ENCODE measurements at places on chromosomes 7 and 10.
A peak's percentile ranks its signal among the peaks of the same experiment; 100 is the strongest.

DNA sequence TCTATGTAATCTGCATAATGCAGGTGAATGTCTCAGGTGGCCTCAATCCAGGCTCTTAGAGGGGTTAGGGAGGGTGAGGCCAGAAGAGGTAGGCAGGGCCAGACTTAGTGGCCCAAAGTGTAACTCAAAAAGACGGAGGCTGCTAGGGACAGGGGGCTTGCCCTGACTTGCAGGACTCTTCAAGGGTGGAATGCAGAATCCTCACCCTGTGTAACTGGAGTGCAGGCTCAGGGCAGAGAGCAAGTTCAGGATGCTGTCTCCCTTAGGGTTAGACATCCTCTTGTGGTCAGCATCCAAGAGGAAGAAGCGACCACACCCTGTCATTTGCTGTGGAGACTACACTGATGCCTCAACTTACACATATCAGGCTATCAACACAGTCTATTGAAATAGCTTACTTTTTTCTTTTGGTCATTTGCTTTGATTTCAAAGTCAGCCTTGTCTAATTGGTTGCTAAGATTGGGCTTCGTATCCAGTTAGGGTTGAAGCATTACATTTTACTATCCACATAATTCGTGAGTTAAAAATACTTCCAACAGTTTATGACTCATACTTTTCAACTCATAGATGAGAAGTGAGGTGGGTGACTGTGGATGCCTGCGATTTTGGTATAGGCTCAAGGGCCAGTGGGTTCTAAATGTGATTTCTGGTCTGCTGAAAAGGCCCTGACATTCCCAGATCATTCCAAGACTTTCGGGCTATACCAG, 563.6 kb downstream of the SUGCT start:
- DNase-seq, result no peak

- no peak for DNase-seq
Observed at GRCh38 chr7:155477476-155477875, 19.5 kb downstream of the EN2 start.

- no peak for DNase-seq
Observed at GRCh38 chr10:10946801-10947200, 70.9 kb upstream of the CELF2 start.

DNA sequence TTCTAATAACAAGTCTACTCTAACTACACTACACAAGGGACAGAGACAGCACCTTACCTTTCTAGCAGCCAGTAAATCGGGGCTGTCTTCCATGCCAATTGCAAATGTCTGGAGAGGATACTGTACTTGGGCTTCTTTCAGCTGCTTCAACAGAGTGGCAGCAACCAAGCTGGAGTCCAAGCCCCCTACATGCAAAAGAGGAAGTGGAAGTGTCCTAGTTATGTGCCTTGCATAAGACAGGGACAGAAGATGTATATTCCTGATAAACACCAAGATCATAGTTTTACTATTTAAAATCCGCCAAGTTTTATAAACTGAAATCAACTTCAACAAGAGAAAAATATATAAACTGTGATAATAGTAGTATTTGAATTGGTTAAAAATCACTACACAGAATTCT, 14.0 kb downstream of the ASNS start:
- no peak for DNase-seq

GRCh38 chr7:149625340-149625946, 127.8 kb upstream of the ZNF746 start:
- DNase-seq, result peak; percentile 24

DNA sequence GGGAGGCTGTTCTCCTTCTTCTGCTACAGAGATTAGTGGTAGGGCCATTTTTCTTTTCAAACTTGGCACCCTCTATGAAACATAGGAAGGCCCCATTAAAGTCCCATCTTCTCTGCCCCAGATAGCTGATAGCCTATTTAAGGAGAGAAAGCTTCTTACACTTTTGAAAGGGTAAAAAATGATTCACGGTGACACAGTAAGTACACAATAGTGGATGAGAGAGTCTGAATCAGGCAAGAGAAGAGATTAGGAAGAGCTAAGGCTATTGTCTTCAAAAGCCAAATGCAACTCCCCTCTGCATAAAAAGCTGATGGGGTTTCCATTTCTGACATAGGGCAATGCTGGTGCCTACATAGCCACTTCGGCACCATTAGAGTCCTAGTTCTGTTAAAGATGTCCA, 3.6 kb downstream of the INA start:
- no peak for DNase-seq

GRCh38 chr7:151498495-151498894, 21.2 kb downstream of the RHEB start:
- no peak for DNase-seq

GRCh38 chr7:158018971-158019645, 568.5 kb downstream of the PTPRN2 start:
- no peak for DNase-seq

DNA sequence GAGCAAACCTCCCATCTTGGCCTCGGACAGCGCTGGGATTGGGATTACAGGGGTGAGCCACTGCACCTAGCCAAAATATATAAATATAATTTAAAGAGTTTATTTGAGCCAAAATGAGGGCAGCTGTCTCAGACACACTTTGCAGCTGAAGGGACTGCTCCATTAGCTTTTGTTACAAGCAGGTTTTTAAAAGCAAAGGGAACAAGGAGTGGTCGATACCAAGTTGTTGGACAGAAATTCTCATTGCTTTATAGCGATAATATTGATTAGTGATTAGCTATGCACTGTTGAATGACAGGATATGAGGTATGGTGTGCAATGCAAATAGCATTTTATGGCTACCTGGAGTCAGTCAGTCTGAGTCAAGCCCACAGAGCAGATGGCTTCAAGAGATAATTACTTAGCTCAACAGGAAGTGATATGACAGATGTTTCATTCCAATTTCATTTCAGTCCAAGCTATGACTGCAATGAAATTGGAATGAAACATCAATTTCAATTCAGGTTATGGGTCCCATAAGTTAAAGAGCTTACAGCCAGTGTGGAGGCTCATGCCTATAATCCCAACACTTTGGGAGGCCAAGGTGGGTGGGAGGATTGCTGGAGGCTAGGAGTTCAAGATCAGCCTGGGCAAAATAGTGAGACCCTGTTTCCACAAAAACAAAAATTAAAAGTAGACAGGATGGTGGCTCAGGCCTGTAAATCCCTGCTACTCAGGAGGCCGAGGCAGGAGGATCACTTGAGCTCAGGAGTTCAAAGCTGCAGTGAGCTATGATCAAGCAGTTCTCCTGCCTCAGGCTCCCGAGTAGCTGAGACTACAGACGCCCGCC, 23.1 kb downstream of the TYW1 start:
- DNase-seq, result no peak

GRCh38 chr7:15168489-15168888, 265.9 kb upstream of the DGKB start:
- no peak for DNase-seq

DNA sequence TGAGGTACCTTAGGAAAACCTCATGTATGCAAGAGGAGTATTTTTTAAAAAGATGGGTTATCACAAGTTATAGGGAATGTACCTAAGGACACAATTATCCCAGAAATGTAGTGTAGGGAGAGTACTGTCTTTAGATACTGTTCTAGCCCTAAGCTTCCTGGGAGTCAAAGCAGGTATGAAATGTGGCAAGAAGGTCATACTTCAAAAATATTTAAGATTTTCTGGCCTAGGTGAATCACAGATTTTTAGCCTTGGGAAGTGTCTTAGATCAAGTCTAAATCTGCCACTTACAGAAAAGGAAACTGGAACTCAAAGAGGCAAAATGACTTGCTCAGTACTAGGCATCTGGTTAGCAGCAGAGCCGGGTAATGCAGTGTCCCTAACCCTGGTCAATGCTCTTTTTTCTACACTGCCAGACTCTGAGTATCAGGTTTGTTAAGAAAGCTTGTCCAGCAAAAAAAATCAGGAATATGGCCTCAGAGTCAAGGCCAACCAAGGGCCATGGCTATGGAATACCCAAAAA, 13.9 kb downstream of the PIK3AP1 start:
- DNase-seq, result no peak

DNA sequence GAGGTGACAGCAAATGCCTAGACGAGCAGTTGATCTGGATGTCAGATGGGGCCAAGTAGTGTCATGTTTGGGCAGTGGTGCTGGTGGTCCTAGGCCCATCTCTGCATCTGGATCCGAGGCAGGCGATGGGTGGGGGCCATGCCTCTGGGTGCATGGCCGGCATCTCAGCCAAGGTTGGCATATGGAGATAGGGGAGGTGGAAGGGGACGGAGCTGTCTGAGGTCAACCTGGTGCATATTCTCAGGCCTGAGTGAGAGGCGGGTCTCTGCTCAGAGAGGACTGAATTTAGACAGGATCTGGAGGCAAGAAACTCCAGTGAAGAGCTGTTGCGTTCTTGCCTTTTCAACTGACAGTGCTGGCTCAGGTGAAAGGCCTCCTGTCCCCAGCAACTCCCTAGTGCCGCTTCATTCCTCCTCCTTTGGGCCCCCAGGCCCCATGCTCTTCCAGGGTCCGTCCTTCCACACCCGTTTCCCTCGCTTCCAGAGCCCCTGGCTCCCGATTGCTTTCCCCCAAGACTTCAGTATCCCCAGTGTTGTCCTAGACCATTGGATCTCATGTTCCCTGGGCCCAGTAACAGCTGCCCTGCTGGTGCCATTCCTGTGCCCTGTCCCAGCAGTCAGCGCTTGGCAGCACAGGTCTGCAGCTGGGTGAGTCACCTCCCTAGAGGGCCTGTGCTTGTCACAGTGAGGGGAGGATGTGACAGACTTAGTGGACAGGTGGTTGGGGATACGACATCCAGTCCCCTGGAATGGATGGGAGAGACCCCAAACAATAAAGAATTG, 32.6 kb downstream of the GBX1 start:
- DNase-seq, result no peak

DNA sequence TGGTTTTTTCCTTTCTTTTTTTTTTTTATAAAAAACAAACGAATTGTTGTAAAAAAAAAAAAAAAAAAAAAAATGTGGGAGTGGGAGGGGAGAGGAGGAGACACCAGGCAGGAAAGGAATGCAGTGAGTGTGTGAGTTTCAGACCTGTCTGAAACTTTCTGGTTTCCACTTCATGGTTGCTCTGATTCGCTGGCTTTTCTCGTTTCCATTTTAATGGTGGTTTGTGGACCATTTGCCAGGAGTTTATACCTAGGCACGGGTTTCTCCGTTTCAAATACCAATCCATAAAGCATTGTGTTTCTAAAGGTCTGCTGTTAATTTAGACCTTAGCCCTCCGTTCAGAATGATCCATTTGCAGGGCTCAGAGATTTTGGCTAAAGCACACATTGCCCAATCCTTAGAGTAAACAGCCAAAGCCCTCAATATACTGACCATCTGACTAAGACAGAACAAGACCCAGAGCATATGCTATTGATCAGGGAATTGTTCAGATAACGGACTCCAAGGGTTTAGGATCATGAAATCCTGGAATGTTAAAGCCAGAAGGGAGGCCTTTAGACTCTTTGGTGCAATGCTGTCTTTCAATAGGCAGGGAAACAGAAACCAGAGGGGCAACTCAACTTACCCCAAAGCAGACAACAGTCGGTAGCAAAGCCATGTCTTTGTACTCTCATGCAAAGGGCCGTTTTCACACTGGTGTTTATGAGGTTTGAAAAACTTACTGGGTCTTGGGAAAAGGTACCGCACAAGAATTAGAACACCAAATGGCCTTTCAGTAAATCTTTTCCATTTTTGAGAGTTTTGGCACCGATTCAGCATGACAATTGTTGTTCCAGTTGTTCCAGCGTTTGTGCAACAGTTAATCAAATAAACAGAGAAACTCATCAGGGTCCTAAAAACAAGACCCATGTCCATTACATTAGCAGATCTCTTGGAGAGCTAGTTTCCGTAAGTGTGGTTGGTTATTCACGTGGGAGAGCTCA, 94.3 kb upstream of the AGBL3 start:
- DNase-seq, result no peak

- DNase-seq, result no peak
Observed at GRCh38 chr10:86123715-86124114, 242.9 kb downstream of the GRID1 start.

DNA sequence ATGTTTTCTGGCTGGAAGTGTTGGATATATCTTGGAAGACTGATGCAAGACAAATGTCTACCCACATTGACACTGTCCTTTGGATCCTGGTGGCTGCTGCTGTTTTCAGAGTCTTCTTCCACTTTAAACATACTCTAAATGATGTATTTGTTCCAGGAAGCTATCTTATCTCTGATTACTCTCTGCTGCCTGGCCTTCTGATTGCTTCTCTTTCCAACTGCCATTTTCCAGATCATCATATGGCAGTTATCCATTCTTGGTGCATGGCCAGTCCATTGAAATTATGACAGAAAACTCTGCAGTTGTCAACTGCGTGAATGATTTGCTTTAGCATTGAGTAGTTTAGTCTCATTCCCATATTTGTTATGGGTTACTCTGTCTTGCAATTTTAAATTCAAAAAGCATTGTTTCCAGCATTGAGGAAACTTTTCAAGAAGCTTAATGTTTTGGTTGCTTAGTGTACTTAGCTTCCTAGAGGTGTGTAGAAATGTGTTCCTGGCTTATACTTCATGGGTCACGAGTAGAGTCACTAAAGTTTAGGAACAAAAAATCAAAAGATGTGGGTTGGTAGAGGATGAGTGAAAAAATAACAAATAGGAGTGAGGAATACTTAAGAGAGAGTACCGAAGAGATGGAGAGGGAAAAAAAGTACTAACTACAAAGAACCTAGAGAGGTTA, 268.3 kb upstream of the MTPN start:
- DNase-seq, result no peak

GRCh38 chr10:31520986-31521831, 202.2 kb downstream of the ZEB1 start:
- no peak for DNase-seq

- no peak for DNase-seq
Observed at GRCh38 chr7:105621617-105622016, 40.3 kb upstream of the EFCAB10 start.

GRCh38 chr10:14554091-14554490, 220.6 kb downstream of the FAM107B start:
- DNase-seq, result no peak

DNA sequence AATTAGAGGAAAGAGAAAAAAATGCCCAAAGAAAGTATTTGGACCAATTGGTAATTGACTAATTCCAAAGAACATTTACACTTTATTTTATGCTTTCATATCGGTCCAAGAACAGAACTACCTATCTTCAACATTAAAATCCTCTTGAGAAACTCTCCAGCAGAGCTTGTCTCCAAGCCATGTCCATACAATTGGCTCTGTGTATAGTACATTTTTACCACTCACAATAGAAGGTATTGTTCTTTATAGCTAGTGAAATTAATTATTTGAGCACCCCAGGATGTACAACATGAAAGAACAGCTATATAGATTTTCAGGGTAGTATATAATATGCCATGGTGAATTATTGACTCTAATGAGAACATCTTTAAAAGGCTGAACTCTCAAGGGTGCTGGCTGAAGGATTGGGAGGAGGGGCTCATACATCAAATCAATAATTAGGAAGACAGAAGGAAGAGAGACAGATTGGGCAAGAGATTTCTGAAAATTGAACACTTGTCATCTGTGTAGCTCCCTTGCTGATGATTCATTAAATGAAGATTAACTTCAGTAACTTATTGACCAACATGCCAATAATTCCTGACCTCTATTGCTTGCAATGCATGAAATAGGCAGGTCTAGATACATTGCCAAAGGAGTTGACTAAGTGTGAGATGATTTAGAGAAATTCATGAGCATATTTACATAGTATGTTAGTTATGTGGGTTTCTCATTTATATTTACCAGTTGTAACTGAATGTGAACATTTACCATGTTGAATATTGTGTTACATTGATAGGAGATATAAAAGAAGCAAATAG, 249.7 kb downstream of the MTERF1 start:
- DNase-seq, result no peak

GRCh38 chr10:118423800-118424442, 81.8 kb upstream of the FAM204A start:
- DNase-seq, result peak; percentile 3

All from stimulated activated CD8-positive, alpha-beta memory T cell treated with anti-CD3 and anti-CD28 coated beads, Interleukin-15, amount 100 ng/mL, for 4 hours (primary cell).